Amygdala (tissue), 56 donors: ENCODE measurements at places on chromosomes 4 and X.

- no peak for DNase-seq
Measured at GRCh38 chr4:84495118-84495793, 3.8 kb downstream of the NKX6-1 start.

DNA sequence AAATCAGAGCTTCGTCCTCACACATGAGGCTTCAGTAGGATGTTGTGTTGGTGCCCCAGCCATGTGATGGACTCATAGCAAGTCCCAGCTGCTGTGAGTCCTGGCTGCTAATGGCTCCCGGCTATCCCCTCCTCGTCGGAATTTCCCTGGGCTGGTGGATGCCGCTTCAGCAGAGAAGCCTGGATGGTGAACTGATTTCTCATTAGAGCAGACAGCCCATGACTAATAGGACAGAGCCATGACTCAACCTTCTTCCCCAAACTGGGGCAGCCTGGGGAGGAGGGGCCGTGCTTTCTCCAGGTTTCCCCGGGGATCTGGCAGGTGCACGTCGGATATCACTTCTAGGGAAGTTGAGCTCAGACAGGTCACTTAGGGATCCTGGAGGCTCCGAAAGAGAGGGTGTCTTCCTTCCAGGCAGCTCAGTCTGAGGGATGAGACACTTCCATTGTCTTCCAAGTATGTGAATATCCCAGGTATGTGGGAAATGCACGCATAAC lies 112.7 kb downstream of the ASMT start:
- DNase-seq = no peak

DNA sequence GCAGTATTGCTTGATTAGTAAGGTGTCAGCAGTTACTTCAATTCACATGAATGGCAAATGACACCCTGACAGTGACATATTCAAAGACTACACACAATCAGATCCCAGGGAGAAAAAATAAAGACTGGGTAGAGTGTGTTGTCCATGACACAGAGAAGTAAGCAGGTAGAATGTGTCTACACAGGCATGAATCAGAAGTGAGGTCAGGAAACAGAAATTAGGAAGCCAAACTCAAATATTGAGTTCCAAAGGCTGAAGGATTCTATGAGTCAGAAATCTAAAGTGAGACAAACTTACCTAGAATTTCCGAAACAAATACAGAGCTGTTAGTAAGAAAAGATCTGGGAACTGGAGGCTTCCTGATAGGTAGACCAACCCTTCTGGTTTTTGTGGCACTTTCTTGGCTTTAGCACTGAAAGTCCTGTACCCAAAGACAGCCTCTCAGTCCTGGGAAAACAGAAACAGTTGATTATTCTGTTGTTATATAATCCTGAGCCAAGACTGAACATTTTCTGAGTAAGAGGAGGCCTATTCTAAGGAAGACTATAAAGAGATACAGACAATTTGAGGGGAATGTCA lies 24.3 kb upstream of the GLRA2 start:
- DNase-seq = no peak

DNA sequence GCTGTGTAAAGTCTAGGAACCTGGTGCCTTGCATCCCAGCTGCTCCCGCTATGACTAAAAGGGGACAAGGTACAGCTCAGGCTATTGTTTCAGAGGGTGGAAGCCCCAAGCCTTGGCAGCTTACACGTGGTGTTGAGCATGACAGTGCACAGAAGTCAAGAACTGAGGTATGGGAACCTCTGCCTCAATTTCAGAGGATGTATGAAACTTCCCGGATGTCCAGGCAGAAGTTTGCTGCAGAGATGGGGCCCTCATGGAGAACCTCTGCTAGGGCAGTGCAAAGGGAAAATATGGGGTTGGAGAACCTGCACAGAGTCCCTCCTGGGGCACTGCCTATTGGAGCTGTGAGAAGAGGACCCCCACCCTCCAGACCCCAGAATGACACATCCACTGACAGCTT lies 76.6 kb downstream of the DDX60 start:
- DNase-seq = no peak

DNA sequence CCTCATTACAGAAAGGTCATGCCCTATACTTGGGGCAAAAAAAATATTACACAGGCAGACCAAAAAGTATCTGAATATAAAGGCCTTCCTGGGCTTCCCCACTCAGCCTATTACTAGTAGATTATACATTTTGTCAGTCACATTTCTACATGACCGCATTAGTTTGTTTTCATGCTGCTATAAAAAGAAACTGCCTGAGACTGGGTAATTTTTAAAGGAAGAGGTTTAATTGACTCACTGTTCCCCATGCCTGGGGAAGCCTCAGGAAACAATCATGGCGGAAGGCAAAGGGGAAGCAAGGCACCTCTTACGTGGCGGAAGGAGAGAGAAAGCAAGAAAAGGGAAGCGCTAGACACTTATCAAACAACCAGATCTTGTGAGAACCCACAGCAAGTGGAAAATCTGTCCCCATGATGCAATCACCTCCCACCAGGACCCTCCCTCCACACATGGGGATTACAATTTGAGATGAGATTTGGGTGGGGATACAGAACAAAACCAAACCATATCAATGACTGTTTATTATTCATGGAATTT lies 1312.0 kb downstream of the PCDH7 start:
- DNase-seq = no peak

DNA sequence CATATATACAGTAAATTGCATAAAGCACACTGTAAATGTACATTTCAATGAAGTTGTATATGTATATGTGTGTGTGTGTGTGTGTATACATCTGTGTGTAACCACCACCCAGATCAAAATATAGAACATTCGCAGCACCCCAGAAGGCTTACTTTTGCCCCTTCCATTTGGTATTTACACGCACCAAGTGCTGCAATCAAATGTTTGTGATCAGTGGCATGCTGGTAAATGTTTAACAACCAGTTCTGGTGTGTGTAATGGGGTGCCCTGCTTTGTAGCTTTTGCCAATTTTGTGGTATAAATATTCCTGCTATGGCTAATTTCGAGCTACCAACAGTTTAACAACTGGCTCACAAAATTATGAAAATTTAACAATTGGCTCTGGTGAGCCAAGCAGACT lies 101.3 kb downstream of the RTL5 start:
- DNase-seq = no peak

DNA sequence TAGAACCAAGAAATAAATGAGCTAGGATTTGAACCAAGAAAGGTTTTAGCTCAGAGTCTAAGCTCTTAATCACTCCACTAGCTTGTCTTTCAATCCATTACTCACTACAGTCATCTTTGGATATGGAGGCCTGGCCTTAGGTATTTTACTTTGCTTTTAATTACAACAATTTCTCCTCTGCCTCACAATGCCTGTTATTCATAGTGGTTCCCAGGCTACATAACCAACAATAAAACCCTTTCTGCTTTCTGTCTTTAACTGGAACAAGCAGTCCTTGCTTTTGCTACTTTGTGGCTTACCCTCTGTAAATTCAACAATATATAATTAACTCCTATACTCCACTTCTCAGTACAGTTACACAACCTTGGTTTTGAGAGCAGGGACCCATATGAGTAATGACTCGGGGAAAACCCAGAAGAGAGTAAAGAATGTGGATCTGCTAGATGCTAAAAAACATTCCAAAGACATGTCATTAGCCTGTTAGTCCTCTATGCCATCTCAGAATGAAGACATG lies 94.7 kb upstream of the NAP1L5 start:
- DNase-seq = no peak

GRCh38 chrX:105307762-105308161 lies 87.3 kb upstream of the TEX13A start:
- no peak for DNase-seq

GRCh38 chr4:152640058-152640921 lies 39.5 kb downstream of the TMEM154 start:
- DNase-seq = no peak

DNA sequence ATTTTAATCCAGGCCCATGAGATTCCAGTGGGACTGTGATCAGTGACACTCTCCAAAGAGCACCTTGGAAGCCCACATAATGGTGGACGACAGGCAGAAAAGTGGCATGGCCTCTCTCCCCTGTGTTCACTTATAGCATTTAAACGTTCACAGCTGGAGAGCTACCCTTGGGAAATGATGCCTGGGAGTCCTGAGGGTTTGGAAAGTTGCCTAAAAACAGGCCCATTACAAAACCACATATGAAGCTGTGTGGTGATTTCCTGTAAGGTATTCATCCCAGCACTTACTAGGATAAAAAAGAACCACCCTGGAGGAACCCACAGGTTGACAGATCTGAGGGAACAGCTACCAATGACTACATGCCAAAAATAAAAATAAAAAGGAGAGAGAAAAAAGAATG lies 193.2 kb downstream of the RASL11B start:
- no peak for DNase-seq

- no peak for DNase-seq
Measured at GRCh38 chrX:259692-260355, 21.4 kb upstream of the PLCXD1 start.

DNA sequence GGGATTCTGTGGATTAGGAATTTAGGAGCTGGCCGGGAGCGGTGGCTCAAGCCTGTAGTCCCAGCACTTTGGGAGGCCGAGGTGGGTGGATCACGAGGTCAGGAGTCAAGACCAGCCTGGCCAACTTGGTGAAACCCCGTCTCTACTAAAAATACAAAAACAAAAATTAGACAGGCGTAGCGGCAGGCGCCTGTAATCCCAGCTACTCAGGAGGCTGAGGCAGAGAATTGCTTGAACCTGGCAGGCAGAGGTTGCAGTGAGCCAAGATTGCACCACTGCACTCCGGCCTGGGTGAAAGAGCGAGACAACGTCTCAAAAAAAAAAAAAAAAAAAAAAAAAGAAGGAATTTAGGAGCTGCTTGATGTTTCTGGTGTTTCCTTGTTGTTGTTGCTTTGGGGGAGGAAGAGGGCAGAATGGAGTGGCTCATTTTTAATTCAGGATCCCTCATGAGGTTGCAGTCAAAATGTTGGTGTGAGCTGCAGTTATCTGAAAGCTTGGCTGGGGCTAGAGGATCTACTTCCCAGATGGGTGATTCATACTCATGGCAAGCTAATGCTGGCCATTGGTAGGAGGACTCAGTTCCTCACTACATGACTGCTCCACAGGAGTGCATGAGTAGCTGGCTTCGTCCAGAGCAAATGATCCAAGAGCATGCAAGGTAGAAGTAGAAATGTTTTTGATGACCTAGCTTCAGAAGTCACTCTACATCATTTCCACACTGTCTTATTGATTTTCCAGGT lies 26.5 kb upstream of the JADE1 start:
- no peak for DNase-seq

- no peak for DNase-seq
Measured at GRCh38 chr4:6248394-6248793, 21.3 kb upstream of the WFS1 start.

DNA sequence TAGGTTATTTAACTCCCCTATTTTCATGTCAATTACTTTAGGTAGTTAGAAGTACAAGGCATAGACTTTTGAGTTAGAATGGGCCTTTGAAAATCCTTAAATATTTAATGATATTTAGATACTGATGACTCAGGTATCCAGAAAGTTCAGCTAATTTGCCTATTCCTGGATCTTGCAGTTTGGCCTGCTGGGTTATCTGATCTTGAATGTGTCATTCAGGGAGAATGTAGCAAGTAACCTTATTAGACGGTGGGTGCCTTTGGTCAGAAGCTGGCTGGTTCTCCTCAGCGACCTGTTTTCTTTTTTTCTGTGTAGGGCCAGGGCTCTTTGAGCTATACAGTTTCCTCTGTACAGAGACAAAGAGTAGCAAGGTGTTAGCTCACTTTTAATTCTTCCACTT lies 42.0 kb downstream of the MTM1 start:
- no peak for DNase-seq

DNA sequence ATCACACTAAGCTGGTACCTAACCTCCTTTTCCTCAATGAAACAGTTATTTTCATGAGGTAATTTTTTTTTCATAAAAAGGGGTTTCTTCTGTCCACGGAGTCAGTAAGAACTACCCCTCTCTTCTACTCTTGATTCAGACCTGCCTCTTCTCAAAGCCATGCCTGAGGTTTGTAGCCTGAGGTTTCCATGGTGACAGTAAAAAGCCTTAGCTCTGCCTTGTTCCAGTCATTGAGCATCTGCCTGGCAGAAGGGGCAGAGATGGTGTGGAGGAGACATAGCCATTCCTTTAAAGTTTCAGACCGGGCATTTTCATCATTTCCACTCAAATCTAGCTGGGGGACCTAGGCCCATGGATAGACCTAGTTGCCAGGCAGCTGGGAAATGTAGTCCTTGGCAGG lies 135.5 kb downstream of the REPS2 start:
- no peak for DNase-seq

DNA sequence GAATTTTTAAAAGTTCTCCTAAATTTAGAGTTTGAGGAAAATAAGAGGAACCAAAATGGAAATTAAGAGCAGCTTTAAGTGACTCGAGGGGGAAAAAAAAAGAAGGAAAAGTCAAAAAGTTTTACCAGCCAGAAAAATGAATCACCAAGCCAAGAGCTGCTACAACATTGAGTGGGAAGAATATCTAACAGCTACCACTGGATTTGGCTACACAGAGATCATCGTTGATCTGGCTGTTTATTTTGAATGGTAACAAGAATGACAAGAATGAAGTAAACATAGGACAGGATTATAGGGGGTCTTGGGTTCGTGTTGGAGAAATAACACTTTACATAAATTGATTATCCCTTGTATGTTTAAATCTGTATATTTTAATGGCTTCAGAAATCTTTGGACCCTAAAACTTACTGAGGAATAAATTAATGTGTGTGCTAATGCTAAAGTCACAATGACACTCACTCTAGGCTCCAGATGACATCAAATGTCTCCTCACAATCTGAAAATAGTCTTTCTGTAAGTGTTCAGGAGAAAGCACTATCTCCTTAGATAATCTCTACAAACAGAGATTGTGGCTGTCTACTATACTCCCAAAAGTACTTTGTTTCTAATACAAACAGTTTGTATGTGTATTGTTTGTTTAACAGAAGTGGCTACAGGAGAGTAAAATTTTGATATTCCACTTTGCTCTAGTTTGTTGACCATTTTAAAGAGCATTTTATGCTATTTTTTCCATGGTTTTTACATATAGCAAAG lies 3.1 kb upstream of the CSN3 start:
- DNase-seq = no peak

DNA sequence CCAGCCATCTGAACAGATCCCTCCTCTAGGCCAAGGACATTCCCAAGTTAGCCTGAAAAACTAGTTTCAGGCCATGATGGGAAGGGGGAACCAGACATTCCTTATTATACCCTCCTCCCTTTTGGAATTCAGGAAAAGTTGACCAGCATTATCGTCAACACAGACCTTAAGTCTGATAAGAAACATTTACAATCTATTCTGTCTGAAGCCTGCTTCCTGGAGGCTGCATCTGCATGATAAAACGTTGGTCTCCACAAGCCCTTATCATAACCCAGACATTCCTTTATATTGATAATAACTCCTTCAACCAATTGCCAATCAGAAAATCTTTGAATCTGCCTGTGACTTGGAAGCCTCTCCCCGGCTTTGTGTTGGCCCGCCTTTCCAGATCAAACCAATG lies 44.3 kb downstream of the EFHC2 start:
- DNase-seq = no peak

GRCh38 chr4:124183926-124184325 lies 528.6 kb downstream of the ANKRD50 start:
- DNase-seq = no peak
